ENCODE measurements at places on chromosomes 11 and 22. TPM values are rescaled to one million over a fixed set of nuclear protein-coding genes. Genes with fewer than 3 reads are reported as not detected.

DNA sequence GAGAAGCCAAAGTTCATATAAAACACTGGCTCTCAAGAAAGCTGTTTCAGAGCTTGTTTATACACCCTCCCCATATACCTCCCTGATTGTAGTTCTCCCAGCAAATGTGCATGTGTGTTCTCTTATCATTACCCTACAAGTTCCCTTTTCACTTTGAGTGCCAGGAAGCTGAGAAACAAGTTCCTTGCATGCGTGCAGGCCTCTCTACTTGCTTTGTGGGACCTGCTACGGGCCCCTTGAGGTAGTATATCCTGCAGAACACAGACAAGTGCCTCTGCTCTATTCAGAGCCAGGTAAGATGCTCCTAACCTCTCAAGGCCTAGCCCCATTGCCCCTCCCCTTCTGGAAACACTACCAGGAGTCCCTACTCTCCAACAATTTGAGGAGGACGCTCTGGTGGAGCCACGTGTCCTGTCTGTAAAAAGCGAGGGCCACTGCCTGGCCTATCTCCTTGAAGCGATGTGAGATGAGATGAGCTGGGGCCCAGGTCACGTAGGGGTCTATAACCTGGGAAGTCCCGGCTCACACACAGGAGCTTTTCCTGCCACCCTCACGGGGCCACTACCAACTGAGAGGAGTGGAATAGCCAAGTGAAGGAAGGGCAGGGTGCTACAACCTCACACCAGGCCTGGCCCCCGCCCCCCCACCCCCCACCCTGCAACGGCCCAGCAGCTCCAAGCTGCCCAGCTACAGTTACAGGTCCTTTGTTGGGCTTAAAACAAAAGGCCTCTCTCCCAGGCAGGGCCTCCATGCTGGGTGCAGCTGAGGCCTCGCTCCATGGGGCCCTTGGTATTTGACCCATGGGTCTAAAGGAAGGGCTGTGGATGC lies 2.6 kb upstream of the ATP5MGL start:
- peak overlapping the region; percentile 97 for H3K27ac ChIP-seq
- peaks cover 61% of the 10 kb centered on the region for H3K4me1 ChIP-seq
- H3K4me3 ChIP-seq, result no peak overlapping the region
- no peaks in the 10 kb centered on the region for H3K27me3 ChIP-seq

GRCh38 chr11:15943418-15944197 lies 412.7 kb downstream of the SOX6 start:
- H3K27ac ChIP-seq, result no peak overlapping the region
- peaks cover 2% of the 10 kb centered on the region for H3K27me3 ChIP-seq
- no peaks in the 10 kb centered on the region for H3K36me3 ChIP-seq

GRCh38 chr11:72237112-72237931 lies 6.7 kb downstream of the PHOX2A start:
- peaks cover 20% of the 10 kb centered on the region for H3K27me3 ChIP-seq
- no peak overlapping the region for H3K4me3 ChIP-seq
- H3K27ac ChIP-seq, result no peak overlapping the region
- no peak for DNase-seq
- H3K4me1 ChIP-seq, result peaks cover 44% of the 10 kb centered on the region

- H3K27ac ChIP-seq, result no peak overlapping the region
- H3K27me3 ChIP-seq, result no peaks in the 10 kb centered on the region
- H3K4me1 ChIP-seq, result no peaks in the 10 kb centered on the region
Observed at GRCh38 chr11:69356703-69357457, 62.9 kb downstream of the MYEOV start.

Gene YAP1
- 310 TPM for total RNA-seq

- H3K36me3 ChIP-seq, result no peaks in the 10 kb centered on the region
- H3K4me3 ChIP-seq, result no peak overlapping the region
- no peaks in the 10 kb centered on the region for H3K4me1 ChIP-seq
- no peaks in the 10 kb centered on the region for H3K27me3 ChIP-seq
- H3K27ac ChIP-seq, result no peak overlapping the region
Observed at GRCh38 chr11:4626207-4627099, 10.8 kb upstream of the OR51D1 start.

DNA sequence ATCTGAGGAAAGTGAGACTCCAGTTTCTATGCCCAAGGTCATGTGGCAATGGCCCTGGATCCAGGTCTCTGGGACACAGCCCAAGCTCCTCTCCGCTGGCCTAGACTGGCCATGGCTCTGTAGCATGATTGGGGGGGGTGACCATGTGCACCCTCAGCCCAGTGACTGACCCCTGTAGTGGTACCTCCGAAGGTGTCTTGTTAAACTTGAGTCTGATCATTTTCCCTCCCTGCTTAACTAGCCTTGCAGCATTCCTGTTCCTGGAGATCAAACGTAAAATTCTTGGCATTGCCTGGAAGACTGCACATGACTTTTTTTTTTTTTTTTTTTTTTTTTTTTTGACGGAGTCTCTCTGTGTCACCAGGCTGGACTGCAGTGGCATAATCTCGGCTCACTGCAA lies 1116.0 kb downstream of the TBC1D22A start:
- H3K27ac ChIP-seq, result no peak overlapping the region
- H3K27me3 ChIP-seq, result no peaks in the 10 kb centered on the region
- H3K36me3 ChIP-seq, result no peaks in the 10 kb centered on the region
- no peak overlapping the region for H3K4me3 ChIP-seq
- H3K4me1 ChIP-seq, result no peaks in the 10 kb centered on the region
- no peak for DNase-seq

GRCh38 chr11:117094776-117095175 lies 3.5 kb downstream of the SIK3 start:
- no peak overlapping the region for H3K4me3 ChIP-seq
- H3K4me1 ChIP-seq, result peaks cover 58% of the 10 kb centered on the region
- H3K36me3 ChIP-seq, result no peaks in the 10 kb centered on the region

- no peak for DNase-seq
- H3K27ac ChIP-seq, result peak overlapping the region; percentile 77
- H3K4me3 ChIP-seq, result no peak overlapping the region
- H3K27me3 ChIP-seq, result no peaks in the 10 kb centered on the region
Observed at GRCh38 chr22:39178206-39179111, 26.0 kb upstream of the CBX7 start.

Gene TCN2
- total RNA-seq, result 4.9 TPM

GRCh38 chr11:96329419-96329818 lies 13.6 kb downstream of the MAML2 start:
- DNase-seq, result no peak
- H3K27me3 ChIP-seq, result no peaks in the 10 kb centered on the region
- H3K27ac ChIP-seq, result no peak overlapping the region

Gene MOV10L1
- total RNA-seq, result not detected

Gene DDI1
- total RNA-seq, result not detected

- H3K27ac ChIP-seq, result no peak overlapping the region
- peaks cover 48% of the 10 kb centered on the region for H3K4me1 ChIP-seq
- no peaks in the 10 kb centered on the region for H3K27me3 ChIP-seq
Observed at GRCh38 chr11:61357894-61358239, 3.8 kb downstream of the CYB561A3 start.

- no peaks in the 10 kb centered on the region for H3K27me3 ChIP-seq
- no peak overlapping the region for H3K27ac ChIP-seq
- no peak for DNase-seq
- no peaks in the 10 kb centered on the region for H3K36me3 ChIP-seq
- no peak overlapping the region for H3K4me3 ChIP-seq
- H3K4me1 ChIP-seq, result peaks cover 23% of the 10 kb centered on the region
Observed at GRCh38 chr11:4048340-4048739, 46.3 kb upstream of the RRM1 start.

DNA sequence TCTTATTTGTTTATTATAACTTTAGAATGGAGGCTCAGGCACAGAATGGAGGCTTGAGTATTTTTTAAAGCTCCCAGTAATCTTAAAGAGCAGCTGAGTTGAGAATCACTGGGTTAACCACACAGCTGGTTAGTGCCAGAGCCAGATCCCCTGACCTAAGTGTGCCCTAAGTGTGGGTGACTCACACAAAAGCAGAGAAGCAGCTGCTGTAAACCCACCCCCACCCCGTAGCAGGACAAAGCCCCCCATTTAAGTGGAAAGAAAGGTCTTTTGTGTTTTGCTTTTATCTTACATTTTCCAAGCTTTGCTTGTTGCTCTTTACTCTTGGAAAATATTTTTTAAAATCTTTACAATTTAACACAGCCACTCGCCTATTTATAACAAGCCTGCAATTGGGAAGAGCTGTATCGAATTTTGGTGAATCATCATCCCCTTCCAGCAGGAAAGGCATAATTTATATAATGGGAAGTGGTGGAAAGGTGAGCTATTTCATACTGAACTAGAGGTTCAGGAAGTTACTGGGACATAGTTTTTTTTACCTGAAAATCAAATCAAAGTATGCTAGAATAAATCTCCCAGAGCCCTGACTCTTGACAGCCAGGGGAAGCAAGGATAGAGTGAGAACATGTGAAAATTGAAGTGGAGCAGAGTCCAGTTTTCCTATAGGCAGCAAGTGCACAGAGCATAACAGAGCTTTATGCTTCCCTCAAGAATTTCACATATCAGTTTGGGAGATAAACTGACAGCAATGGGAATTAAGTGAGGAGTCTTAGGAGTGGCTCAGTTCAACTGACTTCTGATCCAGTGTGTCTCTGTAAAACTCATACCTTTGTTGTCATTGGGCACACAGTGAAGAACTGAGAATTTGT lies 405.7 kb downstream of the AASDHPPT start:
- H3K4me1 ChIP-seq, result peaks cover 3% of the 10 kb centered on the region
- no peak for DNase-seq
- no peak overlapping the region for H3K4me3 ChIP-seq
- no peaks in the 10 kb centered on the region for H3K27me3 ChIP-seq
- no peaks in the 10 kb centered on the region for H3K36me3 ChIP-seq

GRCh38 chr22:35306350-35306967 lies 6.8 kb downstream of the TOM1 start:
- DNase-seq, result no peak
- H3K27ac ChIP-seq, result no peak overlapping the region
- H3K36me3 ChIP-seq, result no peaks in the 10 kb centered on the region
- H3K27me3 ChIP-seq, result no peaks in the 10 kb centered on the region
- no peak overlapping the region for H3K4me3 ChIP-seq

Gene XNDC1N
- total RNA-seq, result 25.3 TPM

DNA sequence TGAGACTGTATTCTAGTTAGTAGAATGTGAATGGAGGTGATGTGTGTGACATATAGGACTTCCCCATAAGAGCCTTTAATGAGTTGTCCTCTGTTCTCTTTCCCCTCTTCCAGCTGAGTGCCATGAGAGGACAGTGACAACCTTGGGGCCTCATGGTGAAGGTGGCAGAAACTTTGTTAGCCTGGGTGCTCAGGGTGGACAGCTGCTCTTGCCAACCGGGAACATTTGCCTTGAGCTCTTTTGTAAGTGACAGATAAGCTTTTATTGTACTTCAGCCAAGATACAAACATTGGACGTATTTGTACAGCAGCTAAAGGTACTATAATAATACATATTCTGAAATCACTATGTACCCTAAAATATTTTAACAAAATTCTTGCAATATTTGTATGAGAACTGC lies 33.0 kb upstream of the PLET1 start:
- DNase-seq, result no peak
- no peaks in the 10 kb centered on the region for H3K36me3 ChIP-seq
- peaks cover 38% of the 10 kb centered on the region for H3K4me1 ChIP-seq
- peak overlapping the region; percentile 17 for H3K27ac ChIP-seq
- no peaks in the 10 kb centered on the region for H3K27me3 ChIP-seq

- no peaks in the 10 kb centered on the region for H3K4me1 ChIP-seq
- H3K36me3 ChIP-seq, result no peaks in the 10 kb centered on the region
- H3K27ac ChIP-seq, result no peak overlapping the region
- no peaks in the 10 kb centered on the region for H3K27me3 ChIP-seq
- DNase-seq, result no peak
Observed at GRCh38 chr22:20650294-20651207, 123.4 kb upstream of the SERPIND1 start.

DNA sequence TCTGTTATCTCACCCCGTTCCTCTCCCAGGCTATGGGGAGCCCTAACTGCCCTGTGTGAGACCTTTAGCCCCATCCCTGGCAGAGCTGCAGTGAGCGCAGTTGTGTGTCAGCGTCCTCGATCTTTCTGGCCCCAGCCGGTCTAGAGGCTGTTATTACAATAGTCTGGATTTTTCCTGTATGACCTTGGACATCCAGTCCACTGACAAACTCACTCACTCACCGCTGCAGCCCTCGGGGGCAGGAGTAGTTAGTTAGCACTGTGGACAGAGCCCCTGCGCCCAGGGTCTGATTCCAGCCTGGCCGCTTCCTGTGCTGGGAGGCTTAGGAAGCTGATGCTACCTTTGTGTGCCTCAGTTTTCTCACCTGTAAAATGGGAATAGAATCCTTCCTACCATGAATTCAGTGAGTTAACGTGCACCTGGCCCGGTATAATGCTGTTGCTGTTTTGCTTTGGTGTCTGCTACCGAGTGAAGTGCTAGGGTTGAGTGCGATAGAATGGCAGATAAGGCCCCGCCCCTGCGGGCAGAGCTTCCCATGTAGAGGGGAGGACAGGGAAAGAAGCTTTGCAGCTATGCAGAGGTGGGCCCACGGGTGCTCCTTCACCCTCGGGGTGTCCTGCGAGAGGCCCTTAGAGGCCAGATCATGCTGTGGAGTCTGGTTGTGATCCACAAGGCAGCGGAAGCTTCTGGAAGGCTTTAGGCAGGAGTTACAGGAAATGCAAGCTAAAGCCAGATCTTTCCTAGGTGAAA lies 3.0 kb downstream of the LRP5 start:
- DNase-seq, result no peak
- H3K4me1 ChIP-seq, result peaks cover 40% of the 10 kb centered on the region
- peak overlapping the region; percentile 83 for H3K27ac ChIP-seq
- peak overlapping the region; percentile 74 for H3K4me3 ChIP-seq
- H3K36me3 ChIP-seq, result no peaks in the 10 kb centered on the region

Gene PANX2
- total RNA-seq, result 1.2 TPM

Gene KRTAP5-2
- 4.6 TPM for total RNA-seq

DNA sequence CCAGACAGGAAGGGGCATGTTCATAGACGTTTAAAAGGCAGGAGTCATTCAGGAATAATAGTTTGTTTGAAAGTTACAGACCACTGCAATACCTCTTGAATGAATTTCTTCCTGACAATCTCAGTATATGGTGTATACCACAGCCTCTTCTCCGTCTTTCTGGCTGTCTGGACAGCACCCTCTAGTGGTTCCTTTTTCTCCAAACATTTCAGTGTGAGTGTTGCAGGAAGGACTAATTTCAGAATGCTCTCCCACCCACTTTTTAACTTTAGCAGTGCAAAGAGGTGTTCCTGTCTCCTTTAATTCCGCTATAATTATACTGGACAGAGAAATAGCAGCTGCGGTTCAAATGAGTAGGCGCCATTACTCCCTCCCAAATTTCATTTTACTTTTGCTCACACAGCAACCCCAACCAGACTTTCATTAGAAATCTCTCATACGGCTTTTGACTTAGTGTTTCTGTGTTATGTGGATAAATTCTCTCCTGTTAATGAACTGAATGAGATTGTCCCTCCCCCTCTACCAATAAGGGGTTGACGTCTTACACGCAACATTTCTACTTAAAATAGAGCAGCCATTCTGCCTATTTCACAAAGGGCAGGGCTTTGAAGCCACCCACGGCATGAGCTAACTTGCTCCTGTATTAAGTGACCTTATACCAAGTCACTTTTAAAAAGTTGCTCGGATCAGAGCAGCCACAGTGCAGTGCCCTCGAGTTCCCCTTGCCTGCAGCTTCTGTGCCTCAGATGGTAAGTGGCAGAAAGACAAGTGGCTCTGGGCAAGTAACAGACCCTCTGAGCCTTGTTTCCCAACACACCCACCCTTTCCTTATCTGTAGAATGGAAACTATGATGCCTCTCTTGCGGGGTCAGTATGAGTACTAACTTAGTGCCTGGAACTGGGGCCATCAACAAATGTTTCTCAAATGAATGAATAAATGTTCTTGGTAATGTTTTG lies 368.6 kb downstream of the OPCML start:
- DNase-seq, result no peak
- no peaks in the 10 kb centered on the region for H3K36me3 ChIP-seq
- H3K27ac ChIP-seq, result no peak overlapping the region
- no peak overlapping the region for H3K4me3 ChIP-seq

Gene SEC14L2
- total RNA-seq, result 8.9 TPM
